ENCODE measurements at places on chromosomes 4 and X.

GRCh38 chr4:103092245-103092644 is 7.4 kb downstream of the BDH2 start:
- no peak for DNase-seq

DNA sequence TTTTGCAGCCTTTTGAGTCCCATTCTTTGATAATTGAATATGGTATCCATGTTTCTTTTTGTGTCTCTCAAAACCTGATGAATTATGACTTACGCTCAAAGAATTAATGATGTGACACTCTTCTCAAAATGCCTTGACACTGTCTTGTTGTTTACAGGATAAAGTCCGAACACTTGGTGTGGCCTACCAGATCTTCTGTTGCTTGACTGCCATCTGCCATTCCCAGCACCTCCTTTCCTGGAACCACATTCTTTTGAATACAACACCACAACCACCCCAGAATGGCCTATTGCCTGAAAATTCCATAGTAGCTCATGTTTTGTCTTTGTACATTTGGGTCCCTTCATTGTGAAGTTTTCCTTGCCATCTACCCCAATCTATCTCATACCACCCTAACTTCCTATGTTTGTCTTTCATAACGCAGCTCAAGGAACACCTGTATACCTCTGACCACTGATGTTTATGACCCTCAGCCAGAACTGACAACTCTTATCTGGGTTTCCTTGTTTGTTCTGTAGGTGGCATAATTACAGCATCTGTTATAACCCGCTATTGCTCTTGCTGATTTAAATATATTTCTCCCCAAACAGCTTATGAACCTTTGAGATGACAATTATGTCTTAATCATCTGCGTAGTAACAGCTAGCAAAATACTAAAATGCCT is 991.3 kb downstream of the RAB28 start:
- no peak for DNase-seq

DNA sequence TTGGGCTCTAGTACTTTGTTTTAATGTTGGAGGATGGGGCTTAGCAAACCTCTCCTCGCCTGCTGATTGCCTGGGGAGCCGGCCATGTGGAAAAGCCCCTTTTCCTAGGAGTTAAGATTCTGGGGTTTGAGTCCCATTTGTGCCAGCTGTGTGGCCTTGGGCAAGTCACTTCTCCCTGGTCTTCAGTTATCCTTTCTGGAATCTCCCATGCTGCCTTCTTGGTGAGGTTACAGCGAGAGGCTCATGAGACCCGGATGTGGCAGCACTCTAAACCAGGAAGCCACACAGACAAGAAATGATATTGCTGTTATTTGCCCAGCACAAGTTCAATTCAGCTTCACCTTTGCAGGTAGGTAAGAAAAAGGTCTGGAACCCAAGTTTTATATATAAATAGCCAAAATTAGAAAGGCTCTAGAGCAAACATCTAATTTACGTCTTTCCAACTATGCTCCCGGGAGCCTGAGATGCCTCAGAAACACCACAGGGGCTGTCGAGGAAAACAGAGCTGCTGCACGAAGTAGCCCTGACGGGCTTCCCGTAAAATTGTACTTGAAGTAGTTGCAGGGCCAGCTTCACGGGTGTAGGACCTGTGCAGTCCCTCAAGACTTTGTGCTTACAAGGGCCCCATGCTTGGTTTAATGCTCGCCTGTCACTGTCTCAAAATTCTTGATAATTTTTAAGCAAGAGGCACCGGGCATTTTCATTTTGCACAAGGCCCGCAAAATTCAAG is 8.3 kb upstream of the SASH3 start:
- no peak for DNase-seq

GRCh38 chrX:17812763-17813162 is 48.3 kb downstream of the RAI2 start:
- no peak for DNase-seq

DNA sequence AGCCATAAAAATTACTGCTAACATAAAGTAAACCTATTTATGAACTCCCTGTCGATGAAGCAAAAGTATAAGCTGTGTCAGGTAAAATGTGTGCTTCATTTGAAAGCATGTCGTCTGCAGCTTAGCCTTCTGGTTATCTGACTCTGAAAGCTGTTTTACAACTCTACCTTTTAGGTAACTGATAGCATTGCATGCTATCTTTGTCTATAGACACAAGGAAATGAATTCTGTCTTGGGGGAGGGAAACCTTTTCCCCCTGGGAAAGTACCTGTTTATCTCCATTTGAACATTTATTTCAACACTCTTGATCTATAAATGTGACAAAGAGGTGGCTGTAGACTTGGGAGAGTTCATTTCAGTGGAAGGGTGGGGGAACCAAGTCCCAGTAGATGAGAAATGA is 51.4 kb downstream of the RAB40A start:
- no peak for DNase-seq

DNA sequence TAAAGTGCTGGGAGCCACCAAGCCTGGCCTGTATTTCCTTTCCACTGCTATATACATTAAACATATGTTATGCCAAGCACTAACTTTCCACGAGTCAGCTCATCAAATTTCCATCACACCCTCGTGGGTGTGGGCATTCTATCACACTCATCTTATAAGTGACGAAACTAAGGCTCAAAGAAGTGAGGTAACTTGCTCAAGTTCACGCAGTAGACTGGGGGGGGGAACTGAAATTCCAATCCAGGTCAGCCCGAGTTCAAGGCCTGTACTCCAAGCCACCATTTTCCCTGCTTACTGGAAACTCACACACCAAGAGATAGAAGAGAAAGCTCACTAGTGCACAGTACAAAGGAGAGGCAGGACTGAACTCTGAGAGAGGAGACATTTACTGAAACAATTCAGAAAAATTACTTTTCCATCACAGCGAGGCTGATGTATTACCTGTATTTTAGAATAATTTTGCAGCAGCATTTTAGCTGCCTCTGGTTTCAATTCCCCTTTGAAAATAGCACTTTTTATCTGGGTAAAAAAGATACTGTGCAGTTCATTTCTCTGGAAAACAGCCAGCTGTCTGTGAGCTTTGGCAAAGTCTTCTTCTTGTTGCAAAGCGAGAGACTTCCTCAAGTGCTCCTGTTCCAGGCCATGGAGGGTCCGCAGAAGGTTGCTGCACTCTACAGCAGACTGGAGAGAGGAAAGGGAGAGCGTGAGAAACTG is 76.8 kb downstream of the EVC2 start:
- no peak for DNase-seq

GRCh38 chr4:132556316-132556715 is 592.8 kb upstream of the PCDH10 start:
- DNase-seq, result no peak

GRCh38 chr4:5260121-5260520 is 208.8 kb downstream of the STK32B start:
- no peak for DNase-seq

Measured in stimulated activated CD4-positive, alpha-beta T cell treated with anti-CD3 and anti-CD28 coated beads, Interleukin-1b, Interleukin-23, amount 100 ng/mL, for 4 hours (primary cell).